Naive thymus-derived CD4-positive, alpha-beta T cell (primary cell): ENCODE measurements at places on chromosomes 1 and 21. TPM values are rescaled to one million over a fixed set of nuclear protein-coding genes. Genes with fewer than 3 reads are reported as not detected.

DNA sequence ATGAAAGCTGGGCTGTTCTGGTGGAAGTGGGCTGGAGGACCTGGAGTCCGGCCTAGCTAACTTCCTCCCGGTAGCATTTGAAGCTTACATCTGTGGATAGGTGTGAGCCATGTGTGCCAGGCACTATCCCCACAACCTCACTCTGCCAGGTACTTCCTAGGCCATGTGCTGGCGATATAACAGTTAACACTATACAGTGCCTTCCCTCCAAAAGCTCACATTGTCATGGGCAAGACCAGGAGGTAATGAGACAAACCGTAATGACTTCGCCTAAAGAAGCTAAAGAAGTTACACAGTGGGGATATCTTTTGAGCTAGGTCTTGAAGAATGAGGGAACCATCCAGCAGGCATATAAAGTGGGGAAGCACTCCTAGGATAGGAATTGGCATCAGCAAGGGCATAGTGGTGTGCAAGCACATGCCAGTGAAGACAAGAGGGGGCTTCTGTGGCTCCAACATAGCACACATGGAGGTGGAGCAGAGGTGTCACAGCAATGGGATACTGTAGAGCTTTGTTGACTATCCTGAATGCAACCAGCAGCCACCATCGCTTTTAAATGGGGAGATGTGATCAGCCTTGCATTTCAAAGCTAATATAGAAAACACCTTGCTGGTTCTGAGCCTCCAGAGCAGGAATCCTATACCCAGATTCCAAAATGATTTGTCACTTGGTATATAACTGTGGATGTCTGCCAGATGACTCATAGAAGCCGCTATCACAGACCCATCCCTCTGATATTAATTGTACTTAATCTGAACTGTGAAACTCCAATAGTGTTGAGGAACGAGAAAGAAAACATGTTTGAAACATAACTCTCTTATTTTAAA, 466.3 kb downstream of the LMO4 start:
- DNase-seq: no peak

The PRDM15 gene
- total RNA-seq: 10.0 and 14.9 TPM in 2 replicates

The MLLT11 gene
- 3.3 and 3.5 TPM in 2 replicates for total RNA-seq

GRCh38 chr1:150259758-150260669, 2.4 kb downstream of the CA14 start:
- no peak for DNase-seq

The SPRR1A gene
- not detected for total RNA-seq

DNA sequence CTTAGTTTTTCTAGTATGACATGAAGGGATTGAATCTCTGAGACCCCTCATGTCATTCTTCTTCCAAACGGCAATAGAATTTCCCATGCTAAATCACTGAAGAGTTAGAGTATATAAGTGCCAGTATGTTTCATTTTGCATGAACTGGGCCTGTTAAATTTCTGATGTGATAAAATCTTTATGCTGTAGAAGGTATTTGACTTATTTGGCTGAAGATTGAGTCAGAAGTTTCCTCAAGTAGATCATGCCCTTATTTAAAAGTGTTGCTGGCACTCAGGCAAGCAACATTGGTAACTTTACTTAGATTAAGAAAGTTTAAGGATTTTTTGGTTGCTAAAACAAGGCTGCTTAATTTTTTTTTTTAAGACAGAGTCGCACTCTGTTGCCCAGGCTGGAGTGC, 13.3 kb downstream of the ATF6 start:
- DNase-seq: no peak

DNA sequence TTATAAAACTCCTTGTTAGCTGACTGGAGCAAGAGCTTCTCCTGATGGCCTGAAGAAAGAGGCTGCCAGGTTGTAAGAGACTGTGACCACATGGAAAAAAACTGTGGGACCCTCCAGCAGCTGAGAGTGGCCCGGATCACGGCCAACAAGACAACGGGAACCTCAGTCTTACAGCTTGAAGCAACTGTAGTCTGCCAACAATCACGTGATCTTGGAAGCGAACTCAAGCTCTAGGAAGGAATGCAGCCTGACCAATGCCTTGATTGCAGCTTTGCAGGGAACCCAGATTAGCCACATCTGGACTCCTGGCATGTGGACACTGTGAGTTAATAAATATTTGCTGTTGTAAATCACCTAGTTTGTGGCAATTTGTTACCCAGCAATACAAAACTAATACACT, 442.6 kb upstream of the PRMT6 start:
- DNase-seq: no peak

- no peak for DNase-seq
These were observed 218.1 kb upstream of the KAZN start for GRCh38 chr1:14380408-14380807.

DNA sequence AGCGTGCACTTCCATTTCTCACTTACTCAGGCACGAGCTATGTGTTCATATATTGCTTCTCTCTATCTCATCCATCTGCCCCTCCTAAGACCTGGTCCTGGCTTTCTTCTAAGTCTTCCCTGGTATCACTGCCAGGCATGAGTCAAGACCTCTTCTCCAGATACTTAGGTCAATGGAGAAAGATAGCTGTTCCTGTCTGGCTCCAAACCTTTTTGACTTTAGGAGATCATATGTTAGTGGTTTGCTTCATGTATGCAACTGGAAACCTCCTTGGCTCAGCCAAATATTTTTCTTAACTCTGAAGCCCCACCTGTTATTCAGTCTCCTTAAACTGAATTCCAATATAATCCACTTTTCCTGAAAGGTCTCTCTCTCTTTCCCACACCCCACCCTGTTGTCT, 211.6 kb upstream of the PTBP2 start:
- no peak for DNase-seq

GRCh38 chr1:89203166-89203565, 4.4 kb upstream of the GBP4 start:
- no peak for DNase-seq

GRCh38 chr1:233327651-233328141, at the start of gene MAP3K21:
TSS of gene MAP3K21 (plus strand) at chr1:233327724. CDS start at chr1:233328029, 305 bp downstream.
- DNase-seq: peak; percentile 42

GRCh38 chr1:231781892-231782291, 155.3 kb downstream of the DISC1 start:
- no peak for DNase-seq

The AMY1C gene
- not detected for total RNA-seq
